ENCODE measurements at places on chromosomes 2 and 18.

- no peak for DNase-seq
Observed at GRCh38 chr2:10311736-10312135, 9.0 kb downstream of the HPCAL1 start.

DNA sequence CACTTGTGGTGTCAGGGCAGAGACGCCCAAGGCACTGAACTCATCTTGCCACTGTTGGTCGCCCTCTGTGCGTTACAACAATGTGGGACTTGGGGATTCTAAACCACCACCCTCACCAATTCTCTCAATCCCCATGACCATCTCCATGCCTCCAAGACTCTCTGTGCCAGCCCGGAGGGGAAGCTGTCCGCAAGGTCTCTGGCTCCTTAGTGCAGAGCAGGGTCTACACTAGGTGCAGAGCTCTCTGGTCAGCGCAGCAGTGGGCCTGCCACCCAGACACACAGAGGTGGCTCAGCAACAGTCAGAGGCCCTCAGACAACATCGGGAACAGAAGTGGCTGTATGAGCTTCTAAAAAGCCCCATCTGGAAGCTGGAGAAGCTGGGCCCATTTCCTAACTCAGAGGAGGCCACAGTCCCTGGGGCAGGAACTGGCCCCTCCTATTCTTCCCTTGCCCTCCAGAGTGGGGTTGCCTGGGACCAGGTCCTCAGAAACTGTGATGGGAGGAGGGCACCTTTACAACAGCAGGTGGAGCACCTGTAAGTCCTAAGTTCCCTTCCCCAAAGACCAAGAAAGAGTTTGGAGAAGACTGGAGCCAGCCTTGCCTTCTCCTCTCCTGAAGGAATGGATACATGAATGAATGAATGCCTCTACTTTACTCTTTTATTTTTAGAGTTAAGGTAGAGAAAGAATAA, 37.7 kb downstream of the SERTAD2 start:
- DNase-seq = no peak

- peak; percentile 46 for DNase-seq
Observed at GRCh38 chr18:75244351-75245313, 34.0 kb downstream of the TSHZ1 start.

- DNase-seq = peak; percentile 61
Observed at GRCh38 chr18:79395761-79396404, at the start of gene NFATC1. NFATC1 (plus strand) TSS chr18:79395930; CDS start chr18:79396225, 295 bp downstream.

DNA sequence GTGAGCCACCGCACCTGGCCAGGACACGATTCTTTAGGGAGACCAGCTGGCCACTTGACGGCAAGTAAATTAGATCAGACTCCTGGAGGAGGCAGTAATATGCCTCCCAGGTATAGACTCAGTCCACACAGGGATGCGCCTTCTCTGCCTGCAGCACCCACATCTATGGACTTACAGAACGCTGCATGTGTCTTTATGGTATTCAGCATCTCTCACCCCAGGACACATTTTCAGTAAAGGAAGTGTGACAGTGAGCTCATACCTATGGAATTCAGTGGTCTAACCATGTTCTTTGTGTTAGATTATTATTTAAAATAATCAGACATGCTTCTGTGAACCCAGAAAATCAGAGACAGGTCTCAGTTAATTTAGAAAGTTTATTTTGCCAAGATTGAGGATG, 5.9 kb upstream of the NARS1 start:
- no peak for DNase-seq

DNA sequence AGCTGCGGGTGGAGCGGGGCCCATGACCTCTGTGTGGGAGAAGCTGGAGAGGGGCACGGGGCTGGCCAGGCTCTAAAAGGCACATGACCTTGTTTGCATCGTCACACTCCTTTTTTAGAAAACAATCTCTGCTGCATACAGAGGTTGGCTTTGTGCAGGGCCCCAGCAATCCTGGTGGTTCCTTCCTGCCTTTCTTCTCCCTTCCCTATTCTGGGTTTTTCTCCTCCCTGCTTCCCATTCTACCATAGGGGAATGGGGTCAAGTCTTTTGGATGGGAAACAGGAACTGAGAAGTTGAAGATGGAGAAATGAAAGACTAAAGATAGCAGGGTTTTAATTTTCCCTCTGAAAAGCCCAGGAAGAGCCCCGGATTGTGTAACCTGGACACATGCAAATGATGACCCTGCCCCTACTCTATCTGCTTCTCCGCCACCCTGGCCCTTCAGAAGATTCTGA, 53.9 kb downstream of the ASAP2 start:
- no peak for DNase-seq

- DNase-seq = no peak
Observed at GRCh38 chr2:229346816-229347540, 75.9 kb upstream of the PID1 start.

GRCh38 chr18:49901862-49902340, 88.6 kb upstream of the ACAA2 start:
- DNase-seq = no peak

GRCh38 chr2:3784731-3785130, 81.4 kb downstream of the DCDC2C start:
- no peak for DNase-seq

DNA sequence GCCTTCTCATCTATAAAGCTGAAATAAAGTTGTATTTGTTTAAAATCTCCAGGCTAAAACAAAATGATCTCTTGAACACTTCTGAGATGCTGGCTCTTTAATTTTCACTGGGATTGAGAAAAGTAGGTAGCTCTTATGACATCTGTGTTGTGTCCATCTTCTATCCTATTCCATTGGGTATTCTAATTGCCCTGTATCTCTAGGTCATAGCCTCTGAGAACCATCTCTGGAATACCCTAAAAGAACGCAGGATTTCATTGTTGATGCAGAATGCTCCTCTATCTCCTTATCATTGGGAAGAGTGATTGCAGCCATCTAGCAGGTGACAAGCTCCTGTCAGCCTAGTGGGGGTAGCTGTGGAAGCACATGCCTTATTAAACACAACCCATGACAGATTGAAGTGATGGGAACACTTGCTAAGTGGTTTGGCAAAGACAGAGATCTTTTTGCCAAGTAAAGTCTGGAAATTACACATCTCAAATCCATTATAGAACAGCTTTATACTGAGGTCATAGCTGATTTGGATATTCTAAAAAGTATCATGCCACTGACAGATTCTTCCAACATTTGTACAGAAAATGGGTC, 178.2 kb downstream of the TDRD15 start:
- DNase-seq = no peak

DNA sequence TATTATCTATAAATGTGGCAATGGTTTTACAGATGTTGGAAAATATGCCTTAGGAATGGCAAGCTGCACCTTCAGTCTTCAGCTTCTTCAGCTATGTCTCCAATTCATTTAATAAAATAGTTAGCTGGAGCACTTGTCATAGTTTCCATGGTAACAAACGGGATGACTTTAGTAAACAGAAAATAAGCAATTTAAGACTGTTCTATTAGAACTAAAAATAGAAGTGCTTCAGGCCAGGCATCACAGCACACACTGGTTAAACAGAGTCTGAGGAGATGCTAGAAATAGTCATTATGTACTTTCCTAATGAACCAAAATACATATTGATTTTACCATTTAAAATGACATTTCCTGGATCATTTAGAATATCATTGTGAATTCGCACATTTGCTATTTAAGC, 195.0 kb downstream of the GCA start:
- DNase-seq = no peak

GRCh38 chr2:157735532-157735931, 106.9 kb upstream of the ACVR1C start:
- no peak for DNase-seq

- DNase-seq = peak; percentile 34
Observed at GRCh38 chr2:11417946-11418585, 47.9 kb downstream of the E2F6 start.

DNA sequence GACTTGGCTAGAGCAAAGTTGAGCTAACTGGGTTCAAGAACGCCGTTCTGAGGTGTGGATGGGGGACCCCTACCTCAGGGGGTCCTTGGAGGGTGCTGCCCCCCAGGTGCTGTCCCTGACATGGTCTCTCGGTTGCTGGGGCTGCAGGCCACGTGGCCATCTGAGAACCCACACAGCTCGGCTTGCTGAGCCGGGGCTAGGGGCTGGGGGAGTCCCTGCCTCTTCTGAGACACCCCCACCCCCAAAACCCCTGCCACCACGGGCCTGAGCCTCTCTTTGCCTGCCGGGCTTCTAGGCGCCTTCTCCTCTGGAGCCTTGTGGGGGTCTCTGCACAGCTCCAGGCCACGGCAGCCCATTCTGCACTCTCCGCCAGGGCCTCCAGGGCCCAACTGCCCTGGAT, 52.0 kb upstream of the LAMA1 start:
- no peak for DNase-seq

DNA sequence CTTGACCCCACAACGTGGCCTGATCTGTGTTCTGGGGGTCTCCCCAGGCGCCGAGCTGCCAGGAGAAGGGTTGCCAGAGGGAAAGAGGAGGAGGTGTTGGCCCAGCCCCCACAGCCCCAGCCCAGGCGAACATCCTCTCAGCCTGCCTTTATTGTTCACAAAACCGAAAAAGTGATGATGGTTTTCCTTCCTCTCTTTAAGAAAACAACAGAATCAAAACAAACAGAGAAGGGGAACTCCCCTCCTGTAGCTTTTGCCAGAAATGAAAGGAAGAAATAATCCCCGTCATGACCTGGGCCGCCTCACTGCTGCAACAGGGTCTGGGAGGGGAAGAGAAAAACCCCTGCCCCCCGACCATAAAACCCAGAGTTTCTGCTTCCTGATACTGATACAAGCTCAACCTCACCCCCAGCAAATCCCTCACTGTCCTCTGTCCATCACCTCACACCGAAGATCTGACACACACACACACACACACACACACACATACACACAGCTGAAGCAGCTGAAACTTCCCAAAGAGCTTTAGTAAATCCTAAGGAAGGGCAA, 52.0 kb downstream of the ZFP36L2 start:
- no peak for DNase-seq

DNA sequence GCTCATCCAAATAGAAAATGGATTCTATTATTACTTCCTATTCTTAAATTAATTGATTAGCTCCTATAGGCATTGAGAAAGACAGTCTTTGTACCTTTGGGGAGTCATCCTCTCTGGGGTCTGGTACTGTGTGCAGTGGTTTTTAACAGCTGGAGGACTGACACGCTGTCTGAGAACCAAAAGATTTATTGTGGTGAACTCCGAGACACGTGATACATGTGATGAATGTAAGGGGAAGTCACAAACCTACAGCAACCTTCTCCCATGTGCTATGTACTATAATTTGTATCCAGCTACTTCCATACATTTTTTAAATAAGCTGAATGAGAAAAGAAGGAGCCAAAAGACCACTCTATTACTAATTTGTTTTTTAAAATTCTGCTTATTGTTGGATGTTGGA, 133.7 kb downstream of the GALNT3 start:
- no peak for DNase-seq

DNA sequence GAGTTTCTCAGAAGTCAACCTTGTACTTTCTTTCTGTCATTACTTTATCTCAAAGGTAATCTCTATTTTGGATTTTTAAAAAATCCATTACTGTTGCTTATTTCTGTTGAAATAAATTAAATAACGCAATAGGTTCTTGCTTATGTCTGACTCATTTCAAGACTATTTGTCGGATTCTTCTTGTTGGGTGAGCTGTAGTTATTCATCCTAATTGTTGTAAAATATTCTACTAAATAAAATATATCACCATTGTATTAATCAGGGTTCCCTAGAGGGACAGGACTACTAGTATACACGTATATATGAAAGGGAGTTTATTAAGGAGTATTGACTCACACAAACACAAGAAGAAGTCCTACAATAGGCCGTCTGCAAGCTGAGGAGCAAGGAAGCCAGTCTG, 403.9 kb upstream of the CYRIA start:
- no peak for DNase-seq

- DNase-seq = no peak
Observed at GRCh38 chr2:205845446-205845845, 163.1 kb downstream of the NRP2 start.

GRCh38 chr2:209771474-209772289, at the start of gene UNC80:
UNC80 (plus strand) TSS chr2:209771832; CDS start chr2:209772073, 241 bp downstream.
- DNase-seq = peak; percentile 76

DNA sequence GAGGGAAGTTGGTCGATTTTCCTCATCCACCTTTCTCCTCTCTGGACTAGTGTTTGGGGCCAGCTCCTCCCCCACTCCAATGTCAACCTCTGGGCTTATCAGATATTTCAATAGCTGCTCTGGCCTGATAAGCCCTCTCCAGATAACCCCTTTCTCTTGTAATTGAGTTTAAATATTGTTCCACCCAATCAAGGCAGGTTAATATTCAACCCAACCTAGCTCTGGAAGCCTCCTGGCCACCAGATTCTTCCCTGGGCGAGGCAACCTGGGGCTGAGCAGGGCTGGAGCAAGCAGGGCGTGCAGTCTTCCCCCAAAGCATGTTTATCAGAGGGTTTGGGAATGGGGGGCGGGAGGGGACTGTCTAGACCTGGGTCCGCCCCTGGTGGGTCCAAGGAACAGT, 73.8 kb downstream of the TFCP2L1 start:
- DNase-seq = no peak

- no peak for DNase-seq
Observed at GRCh38 chr2:157087373-157088002, 170.0 kb upstream of the GALNT5 start.

DNA sequence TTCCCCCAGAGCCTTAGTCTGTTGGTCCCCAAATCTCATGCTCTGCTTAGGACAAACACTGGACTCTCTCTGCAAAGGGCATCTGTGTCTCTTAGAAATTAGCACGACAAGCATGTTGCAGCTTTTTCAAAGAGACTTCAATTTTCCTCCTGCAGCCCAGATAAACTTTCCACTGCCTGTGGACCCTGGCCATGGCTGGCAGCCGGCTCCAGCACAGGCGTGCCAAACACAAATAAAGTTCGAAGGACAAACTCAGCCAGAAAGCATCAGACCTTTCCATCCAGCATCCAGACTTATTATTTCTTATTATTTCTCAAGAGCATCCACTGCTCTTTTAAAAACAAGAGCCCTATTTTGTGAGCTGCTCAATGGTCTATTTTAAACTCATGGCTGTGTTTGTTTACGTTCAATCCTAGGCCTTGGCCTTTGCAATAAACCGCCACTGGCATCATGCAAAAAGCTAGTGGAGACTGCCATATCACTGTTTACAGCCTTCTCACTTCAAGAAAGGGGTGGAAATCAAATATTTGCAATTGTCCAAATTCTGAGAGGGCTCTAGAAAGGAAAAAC, 300.8 kb downstream of the BCL11A start:
- DNase-seq = no peak

- no peak for DNase-seq
Observed at GRCh38 chr2:54318821-54319220, 62.8 kb upstream of the TSPYL6 start.

DNA sequence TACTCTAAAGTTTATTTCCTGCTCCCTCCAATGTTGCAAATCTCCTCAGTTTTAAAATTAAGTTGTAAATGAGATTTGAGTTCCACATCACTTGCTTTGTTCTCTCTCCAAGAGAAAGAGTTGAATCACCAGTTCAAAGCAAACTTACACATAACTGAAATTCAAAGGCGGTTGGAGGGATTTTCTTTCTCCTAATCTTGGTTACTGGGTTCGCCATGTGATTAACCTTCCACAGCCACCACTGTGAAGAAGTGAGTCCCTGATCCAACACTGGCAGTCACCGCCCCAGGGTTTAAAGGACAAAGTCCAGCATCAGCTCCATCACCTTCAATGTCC, 247.1 kb downstream of the MYCN start:
- DNase-seq = no peak

- no peak for DNase-seq
Observed at GRCh38 chr2:65782186-65782585, 349.8 kb upstream of the SPRED2 start.

GRCh38 chr2:240873805-240874714, 5.4 kb downstream of the AGXT start:
- DNase-seq = no peak

- DNase-seq = no peak
Observed at GRCh38 chr2:64514008-64514407, 10.1 kb upstream of the AFTPH start.

GRCh38 chr18:79986726-79987125, 1.6 kb downstream of the TXNL4A start:
- DNase-seq = no peak

Measured in ACHN (cell line).